ENCODE measurements at places on chromosomes 6 and 20.
A peak's percentile ranks its signal among the peaks of the same experiment; 100 is the strongest.

GRCh38 chr6:79468587-79468986 is 68.6 kb downstream of the LCA5 start:
- no peak for DNase-seq

- no peak for DNase-seq
These were observed 7.8 kb downstream of the UBE3D start for GRCh38 chr6:83057705-83058321.

GRCh38 chr6:159212028-159212427 is 42.8 kb downstream of the FNDC1 start:
- DNase-seq = no peak

GRCh38 chr20:60236613-60237012 is 278.4 kb downstream of the CDH26 start:
- no peak for DNase-seq

DNA sequence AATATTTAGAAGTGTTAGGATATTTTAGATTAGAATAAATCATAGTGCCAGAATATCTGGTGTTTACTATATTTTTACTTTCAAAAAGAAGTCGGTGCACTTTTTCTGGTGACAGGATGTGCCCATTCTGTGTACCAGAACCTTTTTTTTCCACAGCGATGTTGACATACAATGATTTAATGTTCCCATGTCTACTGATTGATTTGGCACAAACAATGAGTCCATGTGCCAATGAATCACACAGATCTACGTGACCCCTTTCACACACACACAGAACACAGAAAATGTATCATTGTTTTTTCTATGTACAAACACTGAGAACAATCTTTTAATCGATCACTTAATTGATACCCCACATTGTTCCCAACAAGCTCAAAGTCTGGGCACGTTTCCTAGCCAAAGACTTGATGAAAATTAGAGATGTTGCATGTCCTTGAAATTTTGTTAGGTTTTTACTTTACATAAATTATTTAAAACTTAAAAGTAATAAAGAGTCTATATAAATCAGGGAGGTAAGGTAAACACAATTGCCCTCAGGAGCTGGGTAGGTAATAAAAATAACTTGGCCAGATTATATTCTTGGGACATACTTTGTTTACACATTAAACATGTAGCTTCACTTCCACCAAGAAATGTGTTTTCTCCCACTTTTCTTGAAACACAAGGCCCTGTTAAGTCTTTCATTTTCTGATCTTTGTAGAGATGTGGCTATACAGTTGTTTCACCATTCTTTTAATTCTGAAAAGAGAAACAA is 36.4 kb upstream of the SOX4 start:
- peak; percentile 30 for DNase-seq

DNA sequence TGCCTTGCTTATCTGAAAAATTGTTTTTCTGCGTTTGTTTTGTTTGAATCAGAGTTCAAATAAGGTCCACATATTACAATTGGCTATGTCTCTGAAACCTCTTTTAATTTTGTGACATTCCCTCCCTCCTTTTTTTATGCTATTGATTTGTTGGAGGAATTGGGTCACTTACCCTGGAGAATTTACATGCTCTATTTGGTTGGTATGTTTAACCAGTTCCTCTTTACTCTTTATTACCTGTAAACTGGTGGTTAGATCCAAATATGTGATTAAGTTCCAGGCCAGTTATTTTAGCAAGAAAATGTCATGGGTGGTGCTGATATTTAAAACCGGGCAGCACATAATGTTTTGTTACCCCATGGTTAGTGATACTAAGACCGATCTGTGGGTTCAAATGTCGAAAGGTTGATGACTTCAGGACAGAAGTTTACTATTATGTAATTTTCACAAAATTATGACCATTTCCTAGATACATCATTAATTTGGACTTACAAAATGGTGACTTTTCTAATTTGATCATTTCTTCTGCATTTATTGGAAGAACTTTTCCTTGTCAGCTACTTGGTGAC is 77.3 kb downstream of the KIZ start:
- DNase-seq = no peak

DNA sequence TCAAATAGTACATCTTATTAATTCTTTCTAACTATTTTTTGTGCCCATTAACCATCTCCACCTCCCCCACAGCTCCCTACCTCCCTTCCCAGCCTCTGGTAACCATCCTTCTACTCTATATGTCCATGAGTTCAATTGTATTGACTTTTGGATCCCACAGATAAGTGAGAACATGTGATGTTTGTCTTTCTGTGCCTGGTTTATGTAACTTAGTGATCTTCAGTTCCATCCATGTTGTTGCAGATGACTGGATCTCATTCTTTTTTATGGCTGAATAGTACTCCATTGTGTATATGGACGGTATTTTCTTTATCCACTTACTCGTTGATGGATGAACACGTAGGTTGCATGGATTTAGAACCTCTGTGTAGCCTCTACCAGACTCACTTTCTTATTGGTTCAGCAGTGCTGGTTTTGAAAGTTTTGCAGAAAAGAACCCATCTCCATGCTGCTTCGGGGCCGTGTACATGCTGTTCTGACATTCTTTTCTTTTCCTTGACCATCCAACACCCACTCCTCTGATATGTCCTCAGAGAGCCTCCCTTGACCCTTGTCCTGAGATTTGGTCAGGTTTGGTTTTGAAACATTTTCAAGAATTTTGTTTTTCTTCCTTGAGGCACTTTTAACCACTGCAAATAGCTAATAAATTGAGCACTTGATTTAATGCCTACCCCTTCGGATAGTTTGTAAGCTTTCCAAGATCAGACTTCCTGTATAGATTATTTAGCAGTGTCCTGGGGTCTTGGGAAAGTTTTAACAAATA is 231.2 kb upstream of the ZFP64 start:
- DNase-seq = peak; percentile 23

DNA sequence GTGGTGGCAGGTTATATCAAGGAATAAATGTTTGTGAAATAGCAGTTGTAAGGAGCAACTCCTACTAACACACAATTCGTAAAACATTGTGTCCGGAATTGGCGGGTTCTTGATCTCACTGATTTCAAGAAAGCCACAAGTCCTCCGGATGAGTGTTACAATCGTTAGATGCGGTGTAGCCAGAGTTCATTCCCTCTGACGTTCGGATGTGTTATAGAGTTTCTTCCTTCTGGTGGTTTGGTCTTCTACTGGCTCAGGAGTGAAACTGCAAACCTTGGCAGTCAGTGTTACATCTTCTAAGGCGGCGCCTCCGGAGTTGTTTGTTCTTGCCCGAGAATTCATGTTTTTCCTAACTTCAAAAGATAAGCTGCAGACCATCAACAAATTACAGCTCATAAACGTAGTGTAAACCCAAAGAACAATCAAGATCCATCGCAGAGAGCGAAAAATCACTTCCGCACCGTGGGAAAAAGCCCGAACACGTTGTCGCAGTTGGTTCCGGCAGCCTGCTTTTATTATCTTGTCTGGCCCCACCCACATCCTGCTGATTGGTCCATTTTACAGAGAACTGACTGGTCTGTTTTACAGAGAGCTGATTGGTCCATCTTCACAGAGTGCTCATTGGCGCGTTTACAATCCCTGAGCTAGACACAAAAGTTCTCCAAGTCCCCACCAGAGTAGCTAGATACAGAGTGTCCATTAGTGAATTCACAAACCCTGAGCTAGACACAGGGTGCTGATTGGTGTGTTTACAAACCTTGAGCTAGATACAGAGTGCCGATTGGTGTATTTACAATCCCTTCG is 58.2 kb downstream of the TRIM27 start:
- peak; percentile 89 for DNase-seq

DNA sequence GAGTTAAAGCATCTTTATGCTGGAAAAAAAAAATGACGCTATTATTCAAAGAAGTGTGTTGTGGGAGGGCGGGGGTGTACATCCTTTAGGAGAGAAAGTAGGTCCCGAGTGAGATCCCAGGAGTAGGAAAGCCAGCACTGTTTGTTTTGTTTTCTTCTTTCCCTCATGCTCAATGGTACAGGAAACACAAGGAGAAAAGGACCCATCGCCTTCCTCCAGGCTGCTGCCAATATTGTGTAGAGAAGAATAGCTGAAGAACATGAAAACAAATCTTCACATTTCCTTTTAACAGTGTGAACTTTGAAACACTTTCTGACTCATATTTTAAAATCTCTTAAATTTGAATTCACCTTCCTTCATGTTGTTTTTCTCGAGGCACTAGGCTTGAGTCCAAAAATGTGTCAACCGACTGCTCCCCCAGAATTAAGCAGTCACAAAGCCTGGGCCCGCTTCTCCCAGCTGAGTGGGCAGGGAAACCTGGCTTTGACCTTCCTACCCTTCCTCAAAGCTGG is 22.3 kb downstream of the PPP1R16B start:
- DNase-seq = no peak

- no peak for DNase-seq
These were observed 2.1 kb upstream of the DIDO1 start for GRCh38 chr20:62928246-62928939.

GRCh38 chr20:33681728-33682353 is 4.3 kb downstream of the E2F1 start:
- DNase-seq = no peak

- DNase-seq = no peak
These were observed 262.8 kb downstream of the FARS2 start for GRCh38 chr6:5524110-5524509.
